ENCODE measurements at places on chromosomes 2 and 18. TPM values are rescaled to one million over a fixed set of nuclear protein-coding genes. Genes with fewer than 3 reads are reported as not detected.

DNA sequence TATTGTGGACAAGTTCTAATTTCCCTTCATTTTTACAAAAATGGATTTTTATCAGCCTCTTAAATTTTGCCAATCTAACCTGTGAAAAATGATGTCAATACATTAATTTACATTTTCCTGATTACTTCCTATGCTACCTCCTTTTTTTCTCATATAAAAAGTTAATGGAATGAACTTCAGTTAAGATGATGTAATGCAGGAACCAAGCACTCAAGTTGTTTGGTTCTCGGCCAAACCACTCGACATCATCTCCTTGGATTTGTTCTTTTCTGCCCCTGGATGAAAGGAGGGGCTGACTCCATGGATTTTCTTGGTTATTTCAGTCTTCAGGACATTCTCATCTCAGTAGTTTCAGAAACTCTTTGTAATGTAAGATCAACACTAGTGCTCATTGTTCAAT lies 253.1 kb upstream of the NXPH2 start:
- H3K27ac ChIP-seq = no peak overlapping the region
- DNase-seq = no peak

DNA sequence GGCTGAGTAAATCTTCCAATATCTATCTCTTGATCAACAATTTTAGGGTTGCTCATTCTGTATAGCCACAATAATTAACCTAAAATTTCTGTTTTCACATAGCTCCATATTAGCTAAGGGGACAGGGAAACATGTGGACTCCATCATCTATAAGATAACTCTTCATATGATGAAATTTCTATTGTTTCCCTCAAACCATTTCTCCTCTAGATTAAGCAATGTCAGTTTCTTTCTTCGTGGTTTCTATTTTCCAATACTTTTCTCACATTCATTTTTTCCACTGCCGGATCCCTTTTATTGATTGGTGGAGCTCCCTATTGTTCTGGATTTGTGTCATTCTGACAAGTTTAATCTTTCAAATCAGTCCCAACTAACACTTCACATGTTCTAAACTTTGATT lies 1221.3 kb upstream of the ZEB2 start:
- no peak for DNase-seq
- no peaks in the 10 kb centered on the region for H3K4me1 ChIP-seq
- H3K36me3 ChIP-seq = no peaks in the 10 kb centered on the region
- no peak overlapping the region for H3K27ac ChIP-seq
- H3K27me3 ChIP-seq = no peaks in the 10 kb centered on the region
- H3K4me3 ChIP-seq = no peak overlapping the region

DNA sequence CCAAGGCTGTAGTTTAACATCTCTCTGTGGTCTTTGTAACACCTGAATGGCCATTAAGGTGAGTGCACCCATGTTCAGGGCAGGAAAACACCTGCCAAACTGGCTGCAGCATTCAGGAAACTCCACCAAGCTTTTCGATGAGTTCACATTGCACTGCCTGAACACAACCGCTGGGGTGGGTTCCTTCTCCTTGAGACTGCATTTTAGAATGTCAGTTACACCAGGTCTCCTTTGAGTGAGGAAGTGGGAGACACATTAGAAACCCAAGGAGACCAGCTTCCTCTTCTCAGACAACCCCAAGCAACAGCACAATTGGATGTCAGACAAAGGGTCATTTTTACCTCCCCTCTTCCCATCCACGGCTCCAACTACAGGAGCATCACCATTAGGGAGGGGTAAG lies 35.2 kb downstream of the CYRIA start:
- no peak overlapping the region for H3K27ac ChIP-seq
- no peaks in the 10 kb centered on the region for H3K36me3 ChIP-seq
- DNase-seq = no peak
- H3K4me3 ChIP-seq = no peak overlapping the region

The EMILIN1 gene
- total RNA-seq = 6.1 TPM

- DNase-seq = no peak
- no peak overlapping the region for H3K4me3 ChIP-seq
- H3K36me3 ChIP-seq = no peaks in the 10 kb centered on the region
These were observed 43.5 kb downstream of the ATP6V1C2 start for GRCh38 chr2:10764896-10765295.

The VSNL1 gene
- total RNA-seq = not detected

The IL36B gene
- not detected for total RNA-seq
